ENCODE measurements at places on chromosomes 2 and 18.

DNA sequence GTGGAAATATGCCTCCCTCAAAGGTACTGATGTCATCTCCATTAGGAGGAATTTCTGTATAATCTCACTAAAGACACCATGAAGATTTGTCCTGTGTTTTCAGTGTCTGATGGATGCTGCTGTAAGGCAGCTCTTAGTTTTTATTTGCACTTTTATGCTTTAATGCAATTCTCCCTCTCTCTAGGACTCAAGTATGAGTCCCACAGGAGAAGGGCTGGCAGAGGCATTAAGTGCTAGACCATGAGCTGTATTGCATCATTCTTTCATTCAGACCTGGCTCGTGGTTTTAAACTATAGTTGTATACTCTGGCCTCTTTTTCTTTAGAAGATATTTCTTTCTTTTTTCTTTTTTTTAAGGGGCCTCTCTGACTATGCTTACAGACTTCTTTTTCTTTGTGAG is 805.6 kb downstream of the DPP10 start:
- DNase-seq = no peak

- DNase-seq = no peak
Observed at GRCh38 chr2:207825045-207825954, 55.6 kb upstream of the FZD5 start.

GRCh38 chr18:28124131-28125029 is 52.5 kb downstream of the CDH2 start:
- DNase-seq = no peak

DNA sequence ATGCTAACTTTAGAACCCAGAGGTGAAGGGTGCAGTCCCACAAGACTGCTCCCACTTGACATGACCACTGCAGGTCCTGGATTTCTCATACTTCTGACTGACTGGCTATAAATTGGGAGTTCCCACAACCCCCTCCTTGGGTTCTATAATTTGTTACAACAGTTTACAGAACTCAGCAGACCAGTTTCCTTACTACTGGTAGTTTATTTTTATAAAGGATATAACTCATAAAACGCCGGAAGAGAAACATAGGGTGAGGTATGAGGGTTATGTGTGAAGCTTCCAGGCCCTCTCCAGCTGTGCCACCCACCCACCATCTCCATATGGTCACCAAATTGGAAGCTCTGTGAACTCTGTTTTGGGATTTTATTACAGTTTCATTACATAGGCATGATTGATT is 839.6 kb downstream of the TSN start:
- DNase-seq = no peak

DNA sequence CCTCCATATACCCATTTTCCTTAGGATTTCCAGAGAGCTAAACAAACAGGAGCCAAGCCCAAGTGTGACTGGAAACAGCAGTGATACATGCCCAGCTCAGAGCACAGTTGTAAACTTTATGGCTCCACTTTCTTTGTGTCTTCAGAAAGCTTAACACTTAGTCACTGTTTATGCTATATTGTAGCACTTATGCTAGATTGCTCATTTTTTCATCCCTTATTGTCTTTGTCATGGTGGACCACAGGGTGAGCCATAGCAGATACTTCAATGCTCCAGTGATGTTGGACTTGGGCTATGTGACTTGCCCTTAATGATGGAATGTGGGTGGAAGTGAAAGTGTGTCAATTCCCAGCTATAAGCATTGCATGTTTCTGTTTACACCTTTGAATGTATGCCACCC is 401.6 kb downstream of the METTL4 start:
- no peak for DNase-seq

- no peak for DNase-seq
Observed at GRCh38 chr18:67261931-67262552, 254.5 kb downstream of the DSEL start.
